ENCODE measurements at places on chromosomes 1 and 21.

GRCh38 chr1:25954282-25954938 lies 43.5 kb downstream of the PAFAH2 start:
- DNase-seq = no peak

GRCh38 chr1:31639543-31639942 lies 5.1 kb downstream of the PEF1 start:
- DNase-seq = no peak

DNA sequence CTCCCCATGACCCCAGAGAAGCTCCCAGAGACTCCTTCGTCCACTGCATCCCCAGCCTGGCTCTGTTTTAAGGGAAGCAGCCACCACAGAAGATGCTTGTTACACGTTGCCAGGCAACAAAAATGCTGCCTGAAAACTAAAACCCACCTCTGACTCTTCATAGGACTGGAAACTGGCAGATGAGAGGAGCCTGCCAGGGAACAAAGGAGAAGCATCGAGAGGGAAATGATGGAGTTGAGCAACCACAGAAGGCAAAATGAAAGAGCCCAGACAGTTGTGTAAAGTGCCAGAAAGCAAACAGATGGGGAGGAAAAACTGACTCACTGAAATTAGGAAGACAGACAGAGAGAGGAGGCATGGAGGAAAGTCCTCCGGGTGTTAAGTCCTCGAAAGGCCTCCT lies 118.4 kb downstream of the KCNN3 start:
- DNase-seq = no peak

GRCh38 chr1:165069829-165070228 lies 286.7 kb downstream of the LMX1A start:
- DNase-seq = no peak

DNA sequence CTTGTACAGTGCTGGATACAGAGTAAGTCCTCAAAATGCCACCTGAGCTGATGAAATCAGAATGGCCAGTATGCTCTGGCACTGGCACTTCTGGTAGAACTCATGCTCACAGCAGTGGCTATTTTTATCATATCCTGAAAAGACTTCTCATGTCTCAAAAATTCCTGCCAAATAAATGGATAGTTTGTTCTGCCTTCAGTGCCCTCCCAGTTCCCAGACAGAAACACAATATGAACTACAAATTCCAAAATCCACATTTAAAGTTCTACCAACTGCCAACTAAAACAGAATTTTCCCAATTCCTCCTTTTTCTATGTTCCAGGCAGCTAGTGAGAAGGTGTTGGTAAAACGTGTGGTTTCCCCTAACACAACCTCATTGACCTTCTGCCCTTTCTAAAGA lies 51.4 kb upstream of the RGS1 start:
- no peak for DNase-seq

- no peak for DNase-seq
Observed at GRCh38 chr1:231611111-231611510, 15.5 kb upstream of the DISC1 start.

DNA sequence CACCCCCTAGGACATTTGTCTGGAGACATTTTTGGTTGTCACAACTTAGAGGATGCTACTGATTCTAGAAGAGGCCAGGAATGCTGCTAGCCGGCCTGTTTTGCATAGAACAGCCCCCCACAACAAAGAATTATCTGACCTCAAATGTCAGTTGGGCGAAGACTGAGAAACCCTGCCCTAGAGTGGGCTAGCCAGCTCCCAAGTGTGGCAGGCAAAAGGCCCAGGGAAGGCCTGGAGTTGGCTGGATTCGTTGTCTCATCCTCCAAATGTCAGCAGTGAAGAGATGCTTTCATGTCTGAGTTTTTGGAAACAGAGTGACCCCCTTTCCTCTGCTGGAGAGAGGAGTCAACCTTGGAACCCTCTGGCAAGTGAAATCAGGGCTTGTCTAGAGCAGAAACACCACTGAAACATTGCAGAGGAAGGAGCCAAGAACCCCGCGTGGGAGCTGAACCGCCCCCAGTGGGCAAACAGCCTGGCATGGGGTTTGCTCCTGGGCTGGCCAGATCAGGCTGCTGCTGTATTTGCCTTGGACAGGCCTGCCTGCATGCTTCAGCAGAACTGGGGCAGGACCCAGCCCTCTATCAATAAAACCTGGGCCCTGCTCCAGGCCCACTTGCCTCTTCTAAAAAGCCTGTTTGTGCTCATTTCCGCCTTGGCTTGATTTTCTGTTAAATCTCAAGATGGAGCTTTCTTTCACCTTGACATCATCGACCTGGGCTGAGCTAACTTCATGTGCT lies 32.9 kb downstream of the RASSF5 start:
- no peak for DNase-seq

GRCh38 chr21:29557200-29557599 lies 258.5 kb downstream of the BACH1 start:
- DNase-seq = no peak

DNA sequence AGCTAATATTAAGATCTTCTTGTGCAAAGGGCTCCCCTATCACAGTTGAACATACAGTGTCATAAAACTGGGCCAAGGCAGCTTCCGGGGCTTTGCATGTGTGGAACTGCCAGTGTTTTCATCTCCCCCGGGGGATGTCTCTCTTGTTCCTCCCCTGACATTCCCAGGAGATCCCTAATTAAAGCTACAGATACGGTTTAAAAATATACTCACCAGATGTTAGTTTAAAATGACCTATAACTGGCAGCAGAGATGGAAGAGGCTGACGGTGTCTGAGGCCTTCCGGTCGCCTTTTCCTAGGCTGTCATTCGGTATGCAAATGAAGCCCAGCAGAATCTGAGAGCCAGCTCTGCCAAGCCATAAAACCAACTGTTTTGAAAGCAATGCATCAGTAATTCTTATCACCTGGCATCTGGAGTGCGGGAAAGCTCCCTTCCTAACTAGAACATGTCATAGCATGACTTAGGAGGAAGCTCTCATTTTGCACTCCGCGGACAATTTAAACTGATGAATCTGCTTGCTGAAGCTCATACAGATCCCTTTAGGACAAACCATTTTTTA lies 436.5 kb upstream of the VAMP3 start:
- no peak for DNase-seq

GRCh38 chr21:18831942-18832676 lies 428.5 kb upstream of the TMPRSS15 start:
- DNase-seq = no peak

GRCh38 chr1:228445490-228445842 lies 28.8 kb upstream of the TRIM17 start:
- no peak for DNase-seq

DNA sequence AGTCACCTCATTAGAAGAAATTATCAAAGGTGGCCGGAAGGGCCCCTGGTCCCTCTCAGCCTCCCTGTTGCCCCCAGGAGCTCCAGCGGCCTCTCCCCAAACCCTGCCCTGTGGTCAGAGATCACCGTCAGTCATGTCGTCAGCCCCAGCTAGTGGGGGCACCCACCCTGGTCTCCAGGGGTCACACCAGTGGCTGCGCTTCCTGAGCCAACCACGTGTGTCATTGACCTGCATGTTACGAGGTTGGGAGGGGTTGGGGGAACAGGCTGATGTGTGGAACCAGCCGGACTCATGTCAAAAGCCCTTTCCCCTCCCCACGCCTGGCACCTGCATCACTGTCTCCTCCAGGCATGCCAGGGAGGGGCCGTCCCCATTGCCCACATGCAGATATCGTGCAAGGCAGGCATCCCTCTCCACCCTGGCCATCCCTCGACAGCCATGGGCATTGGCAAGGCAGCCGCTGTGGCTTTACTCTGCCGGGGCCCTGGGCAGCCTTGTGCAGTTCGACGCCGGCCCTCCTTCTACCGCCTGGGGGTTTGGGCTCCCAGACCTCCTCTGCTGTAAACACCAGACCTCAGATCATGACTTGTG lies 128.7 kb downstream of the CRYAA start:
- DNase-seq = no peak

- no peak for DNase-seq
Observed at GRCh38 chr1:42743317-42744147, 3.5 kb upstream of the CLDN19 start.

- no peak for DNase-seq
Observed at GRCh38 chr1:115133440-115133839, 44.1 kb upstream of the TSPAN2 start.

DNA sequence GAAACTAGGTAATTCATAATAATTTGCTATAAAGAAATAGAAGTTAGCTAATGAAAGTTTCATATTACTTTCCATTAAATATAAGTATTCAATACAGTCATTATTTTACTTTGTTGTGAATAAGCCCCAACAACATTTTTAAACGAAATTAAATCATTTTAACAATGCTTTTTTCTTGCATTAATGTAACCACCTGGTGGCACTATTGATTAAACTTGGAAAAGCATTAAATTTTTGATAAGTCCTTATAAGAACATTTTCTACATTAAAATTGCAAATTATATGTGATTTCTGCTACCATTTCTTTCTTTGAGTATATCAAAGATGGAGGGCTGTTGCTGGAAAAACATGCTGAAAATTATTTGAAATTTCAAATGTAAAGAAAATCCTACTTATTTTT lies 918.8 kb upstream of the TMPRSS15 start:
- DNase-seq = no peak

DNA sequence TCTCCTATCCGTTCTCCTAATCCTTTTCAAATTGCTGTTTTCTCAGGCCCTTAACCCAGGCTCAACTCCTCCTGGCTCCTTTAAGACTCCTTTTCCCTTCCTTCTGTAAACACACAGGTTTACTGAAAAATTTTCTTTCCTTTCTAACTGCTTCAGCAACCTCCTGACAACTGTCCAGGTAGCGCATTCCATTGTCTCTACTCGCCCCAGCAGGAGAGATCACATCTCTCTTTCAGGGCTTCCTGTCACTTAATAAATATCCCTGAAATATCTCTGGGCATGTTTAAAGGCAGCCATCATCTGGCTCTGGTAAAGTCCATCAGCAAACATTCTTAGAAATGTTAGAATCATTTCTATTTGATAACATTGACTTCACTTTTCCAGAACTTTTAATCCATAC lies 211.2 kb upstream of the PTBP2 start:
- DNase-seq = no peak
